ENCODE measurements at places on chromosomes 11 and 22. TPM values are rescaled to one million over a fixed set of nuclear protein-coding genes. Genes with fewer than 3 reads are reported as not detected.

- no peak for DNase-seq
Observed at GRCh38 chr11:122273476-122274191, 157.6 kb upstream of the BLID start.

DNA sequence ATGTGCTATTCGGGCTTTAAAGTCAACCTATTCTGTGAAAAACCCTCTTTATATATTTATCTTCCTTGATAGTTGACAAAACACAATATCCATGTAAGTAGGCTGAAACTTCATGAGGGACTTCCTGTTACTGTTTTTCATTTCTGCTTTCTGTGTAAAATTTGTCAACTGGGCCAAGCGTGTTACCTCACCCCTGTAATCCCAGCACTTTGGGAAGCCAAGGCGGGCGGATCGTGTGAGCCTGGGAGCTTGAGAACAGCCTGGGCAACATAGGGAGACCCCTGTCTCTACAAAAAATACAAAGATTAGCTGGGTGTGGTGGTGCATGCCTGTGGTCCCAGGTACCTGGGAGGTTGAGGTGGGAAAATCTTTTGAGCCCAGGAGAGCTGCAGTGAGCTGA is 66.5 kb upstream of the SLC25A18 start:
- DNase-seq, result no peak

The FOLR1 gene
- total RNA-seq, result not detected

DNA sequence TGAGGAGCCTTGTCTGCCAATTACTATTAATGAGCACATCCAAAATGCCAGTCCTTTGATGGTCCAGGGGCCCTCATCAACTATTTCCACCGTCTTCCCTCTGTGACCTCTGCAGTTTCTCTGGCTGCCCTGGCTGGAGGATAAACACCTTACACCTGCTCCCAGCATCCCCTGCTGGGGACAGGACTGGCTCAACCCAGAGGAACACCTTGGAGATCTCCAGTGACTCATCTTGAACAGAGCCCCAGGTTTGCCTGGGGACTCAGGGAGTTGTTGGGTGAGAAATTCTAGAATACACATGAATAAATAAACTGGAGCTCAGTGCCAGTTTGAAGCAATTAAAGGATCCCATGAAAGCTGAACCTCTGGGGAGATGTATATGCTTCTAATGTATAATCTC is 24.0 kb upstream of the ELF5 start:
- no peak for DNase-seq

DNA sequence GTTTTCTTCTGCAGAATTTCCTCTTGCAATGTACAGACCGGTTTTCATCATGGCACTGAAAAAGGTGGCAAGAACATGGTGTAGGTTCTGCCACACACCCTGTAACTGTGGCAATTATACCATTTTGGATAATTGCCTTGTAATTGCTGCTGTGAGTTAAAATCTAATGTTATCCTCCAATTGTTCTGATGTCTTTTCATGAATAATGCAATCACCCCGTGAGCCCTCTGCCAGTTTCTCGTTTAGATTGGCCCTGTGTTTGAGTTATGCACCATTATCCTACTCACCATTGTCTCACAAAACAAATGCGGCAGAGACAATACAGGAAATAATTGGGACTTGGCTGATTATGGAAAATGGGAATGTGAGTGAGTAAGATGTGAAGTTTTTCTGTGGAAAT is 61.8 kb upstream of the MTNR1B start:
- no peak for DNase-seq

- DNase-seq, result no peak
Observed at GRCh38 chr22:20036084-20036482, 15.2 kb downstream of the TANGO2 start.

The NLRP10 gene
- not detected for total RNA-seq
